Pancreas (tissue), 10 donors: ENCODE measurements at places on chromosomes 3 and 15. TPM values are rescaled to one million over a fixed set of nuclear protein-coding genes. Genes with fewer than 3 reads are reported as not detected.

The GOLGA6A gene
- not detected for total RNA-seq

The ERICH6 gene
- not detected for total RNA-seq

The SMCO1 gene
- not detected for total RNA-seq

DNA sequence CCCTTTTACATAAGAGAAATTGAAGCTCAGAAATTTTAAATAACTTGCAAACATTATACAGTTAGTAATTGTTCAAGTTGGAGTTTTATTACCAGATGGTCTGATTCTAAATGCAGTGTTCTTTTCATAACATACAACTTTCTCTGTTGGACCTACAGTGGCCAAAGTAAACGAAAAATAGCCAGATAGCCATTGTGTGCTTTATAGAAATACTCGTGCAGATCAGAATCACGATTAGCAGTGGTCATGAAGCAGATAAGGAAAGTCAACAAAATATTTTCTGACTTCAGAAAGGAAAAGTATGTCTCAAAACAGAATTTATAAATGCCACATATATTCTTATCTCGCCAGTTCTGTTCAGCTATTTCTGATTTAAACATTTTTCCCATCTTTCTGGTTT, 436.9 kb downstream of the CNTN6 start:
- H3K4me1 ChIP-seq, result no peaks in the 10 kb centered on the region
- no peaks in the 10 kb centered on the region for H3K36me3 ChIP-seq
- H3K27ac ChIP-seq, result no peak overlapping the region
- no peak for DNase-seq
- no peak overlapping the region for H3K4me3 ChIP-seq

- no peak for DNase-seq
- no peaks in the 10 kb centered on the region for H3K4me1 ChIP-seq
- H3K4me3 ChIP-seq, result no peak overlapping the region
- no peak overlapping the region for H3K27ac ChIP-seq
- H3K36me3 ChIP-seq, result no peaks in the 10 kb centered on the region
Observed at GRCh38 chr3:173529062-173529711, 131.6 kb downstream of the NLGN1 start.

DNA sequence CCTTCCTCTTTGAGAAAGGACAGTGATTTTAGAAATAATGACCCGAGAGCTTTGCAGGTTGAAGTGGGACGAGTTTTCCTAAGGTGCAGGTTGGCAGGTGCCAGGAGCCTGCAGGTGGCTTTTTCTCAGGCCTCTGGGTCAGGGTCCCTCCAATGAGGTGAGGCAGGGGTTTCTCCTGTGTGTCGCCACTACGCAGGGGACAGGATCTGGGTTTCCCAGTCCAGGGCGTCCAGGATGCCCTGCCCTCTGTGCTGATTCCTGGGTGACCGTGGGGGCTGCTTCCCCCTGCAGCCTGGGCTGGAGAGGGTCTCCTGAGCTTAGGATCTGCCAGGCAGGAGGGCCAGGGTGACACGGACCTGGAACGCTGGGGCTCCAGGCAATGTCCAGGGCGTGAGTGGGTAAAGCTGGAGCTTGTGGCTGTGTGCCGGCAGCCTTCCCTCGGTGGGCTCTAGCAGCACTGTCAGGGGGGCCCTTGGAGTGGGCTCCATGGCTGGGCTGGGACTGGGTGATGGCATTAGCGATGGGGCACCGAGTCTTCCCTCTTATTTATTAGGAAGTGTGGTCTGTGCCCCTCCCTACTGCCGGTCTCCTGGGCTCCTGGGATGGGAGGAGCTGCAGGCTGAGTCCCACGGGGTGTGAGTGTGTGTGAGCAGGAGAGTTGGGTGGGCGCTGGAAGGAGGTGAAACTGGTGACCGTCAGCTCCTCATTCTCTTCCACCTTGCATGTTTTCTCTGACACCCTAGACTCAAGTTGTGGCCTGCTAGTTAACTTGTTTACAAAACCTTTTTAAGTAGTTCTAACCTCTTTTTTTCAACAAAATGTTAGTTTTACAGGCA, 1.8 kb downstream of the APBA2 start:
- peak overlapping the region; percentile 61 for H3K4me3 ChIP-seq
- H3K4me1 ChIP-seq, result no peaks in the 10 kb centered on the region
- H3K36me3 ChIP-seq, result no peaks in the 10 kb centered on the region
- no peaks in the 10 kb centered on the region for H3K27me3 ChIP-seq
- H3K27ac ChIP-seq, result no peak overlapping the region
